ENCODE measurements at places on chromosomes 2 and 18. TPM values are rescaled to one million over a fixed set of nuclear protein-coding genes. Genes with fewer than 3 reads are reported as not detected.

The COBLL1 gene
- total RNA-seq: 3.6 TPM

The GALR1 gene
- not detected for total RNA-seq

The TIA1 gene
- total RNA-seq: 123 TPM

The ACMSD gene
- not detected for total RNA-seq

The BMPR2 gene
- 23.8 TPM for total RNA-seq

The ZNF519 gene
- 3.7 TPM for total RNA-seq

The TTR gene
- total RNA-seq: not detected

The ANKRD12 gene
- total RNA-seq: 29.3 TPM

The SCG2 gene
- total RNA-seq: 4.0 TPM

The SLC23A3 gene
- 1.6 TPM for total RNA-seq

The ALPI gene
- not detected for total RNA-seq

The PTPRN gene
- 0.25 TPM for total RNA-seq

The STARD6 gene
- 0.53 TPM for total RNA-seq

Measured in aortic smooth muscle cell (primary cell).